ENCODE measurements at places on chromosomes 5 and 9.

- no peak for DNase-seq
These were observed 34.1 kb upstream of the PCA3 start for GRCh38 chr9:76729980-76730737.

- no peak for DNase-seq
These were observed 93.7 kb upstream of the MRPS30 start for GRCh38 chr5:44714871-44715561.

- peak; percentile 4 for DNase-seq
These were observed 36.1 kb upstream of the SPDL1 start for GRCh38 chr5:169547508-169547907.

DNA sequence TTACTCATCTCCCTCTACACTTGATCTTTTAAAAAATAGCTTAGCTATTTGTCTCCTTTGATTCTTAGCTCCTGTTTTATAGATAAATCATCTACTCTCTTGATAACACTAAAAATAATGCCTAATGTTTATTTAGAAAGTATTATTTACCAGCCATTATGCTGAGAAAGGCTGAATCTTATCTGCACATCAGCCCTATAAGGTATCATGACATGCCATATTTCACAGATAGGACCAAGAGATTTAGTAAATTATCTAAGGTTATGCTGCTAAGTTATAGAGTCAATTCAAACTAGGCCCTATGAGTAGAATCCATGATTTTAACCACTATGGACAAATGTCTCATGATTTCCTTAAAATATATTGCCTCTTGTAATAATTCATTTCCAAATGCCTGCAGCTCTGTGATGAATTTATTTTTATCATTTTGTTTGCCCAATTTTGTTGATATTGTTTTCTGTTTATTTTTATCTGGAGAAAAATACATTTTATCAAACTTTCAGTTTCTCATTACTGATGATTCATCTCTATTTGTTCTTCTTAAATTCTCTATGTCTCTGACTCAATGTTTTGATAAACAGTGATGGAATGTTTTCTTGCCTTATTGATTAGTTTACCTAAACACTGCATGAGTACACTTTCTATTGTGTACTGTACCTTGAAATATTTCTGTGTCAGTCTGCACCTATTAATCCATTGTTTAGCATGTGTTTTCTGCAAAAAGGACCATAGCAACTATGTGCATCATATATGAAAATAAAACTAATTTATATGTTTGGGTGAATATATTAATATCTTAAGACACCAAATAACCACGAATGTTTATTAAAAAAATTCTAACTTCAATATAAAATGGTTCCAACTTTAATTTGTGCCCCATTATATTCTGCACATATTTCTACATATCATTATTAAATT lies 300.8 kb downstream of the CDH9 start:
- DNase-seq = no peak

DNA sequence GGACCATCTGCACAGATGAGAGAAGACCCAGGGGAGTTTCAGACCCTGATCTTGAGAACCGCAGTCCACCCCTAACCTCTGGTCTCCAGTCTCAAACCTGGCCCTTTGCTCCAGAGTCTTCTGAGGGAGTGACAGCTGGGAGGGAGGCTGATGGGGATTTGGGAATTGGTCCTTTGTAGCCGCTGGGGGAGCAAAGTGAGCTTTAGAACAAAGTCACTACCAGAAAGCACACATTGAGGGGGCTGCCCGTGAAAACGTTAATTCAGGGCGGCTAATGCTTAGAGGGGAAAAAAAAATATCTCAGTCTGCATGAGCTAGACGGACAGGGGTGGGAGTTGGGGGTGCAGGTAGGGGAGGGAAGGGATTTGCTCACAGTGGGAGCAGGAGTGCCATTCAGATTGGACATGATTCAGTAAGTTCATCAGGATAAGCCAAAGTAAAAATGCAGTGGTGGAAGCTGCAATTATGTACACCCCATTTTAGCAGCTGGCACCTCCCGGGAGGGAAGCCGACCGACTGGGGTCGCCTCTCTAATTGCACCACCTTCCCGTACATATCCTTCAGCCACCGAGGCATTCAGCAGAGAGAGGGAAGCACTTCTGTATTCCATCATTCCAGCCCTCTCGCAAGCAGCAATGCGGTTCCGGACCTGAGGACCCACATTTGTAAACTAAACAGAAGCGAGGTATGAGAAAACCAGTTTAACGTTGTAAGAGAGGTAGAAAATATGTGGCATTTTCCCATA lies 123.4 kb upstream of the RETREG1 start:
- no peak for DNase-seq

- peak; percentile 89 for DNase-seq
These were observed 36.8 kb downstream of the C9orf50 start for GRCh38 chr9:129584136-129584535.

DNA sequence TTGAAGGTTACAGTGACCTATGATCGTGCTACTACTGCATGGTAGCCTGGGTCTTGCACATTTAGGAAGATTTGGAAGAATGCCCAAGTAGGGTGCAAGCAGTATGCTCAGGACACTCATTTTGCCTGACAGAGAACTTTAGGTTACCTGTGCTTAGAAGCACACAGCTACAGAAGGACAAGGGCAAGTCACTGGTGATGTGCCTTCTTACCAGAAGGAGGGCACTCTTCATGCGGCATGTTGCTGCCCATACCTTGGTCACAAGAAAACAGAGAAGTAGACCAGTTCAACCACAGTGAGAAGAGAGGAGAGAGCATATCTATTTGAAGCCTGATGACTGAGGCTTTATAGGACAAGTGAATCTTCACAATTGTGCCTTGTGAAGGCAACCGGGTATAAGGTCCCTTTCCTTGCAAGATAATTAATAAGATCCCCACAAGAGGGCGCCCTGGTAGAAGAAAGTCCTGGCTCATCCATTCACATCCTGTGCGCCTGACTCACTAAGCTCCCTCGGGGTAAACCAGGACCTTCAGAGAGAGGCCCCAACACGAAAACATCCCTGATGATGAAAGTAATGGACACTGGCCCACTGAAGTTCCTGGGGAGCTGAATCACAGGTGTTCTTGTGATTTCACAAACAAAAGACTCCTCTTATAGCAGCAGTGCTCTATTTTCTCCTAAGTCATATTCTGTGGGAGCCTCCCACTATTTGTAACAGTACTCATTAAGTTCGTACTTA lies 38.1 kb upstream of the STARD4 start:
- peak; percentile 89 for DNase-seq

- no peak for DNase-seq
These were observed 120.0 kb downstream of the C5orf15 start for GRCh38 chr5:133848341-133848811.

GRCh38 chr5:160167624-160168165 lies 48.4 kb upstream of the PWWP2A start:
- DNase-seq = no peak

GRCh38 chr9:110588296-110588695 lies 8.8 kb upstream of the SVEP1 start:
- DNase-seq = no peak

GRCh38 chr5:80960531-80961375 lies 590 bp downstream of the RASGRF2 start:
- DNase-seq = peak; percentile 56

DNA sequence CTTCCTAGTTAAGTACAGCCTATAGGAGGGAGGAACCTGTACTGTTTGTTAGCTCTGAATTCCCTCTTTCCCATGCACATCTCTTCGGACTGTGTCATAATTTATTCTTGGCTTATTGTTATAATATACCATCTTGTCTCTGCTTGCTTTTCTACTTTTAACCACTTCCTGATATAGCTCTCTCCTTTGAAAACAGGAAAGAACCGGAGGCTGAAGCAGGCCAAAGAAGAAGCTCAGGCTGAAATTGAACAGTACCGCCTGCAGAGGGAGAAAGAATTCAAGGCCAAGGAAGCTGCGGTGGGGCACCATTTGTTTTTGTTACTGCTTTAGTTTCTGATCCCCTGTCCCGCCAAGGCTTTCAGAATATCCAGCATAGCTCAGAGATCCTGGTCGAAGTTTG lies 4.8 kb downstream of the ATP6V1G1 start:
- DNase-seq = no peak

DNA sequence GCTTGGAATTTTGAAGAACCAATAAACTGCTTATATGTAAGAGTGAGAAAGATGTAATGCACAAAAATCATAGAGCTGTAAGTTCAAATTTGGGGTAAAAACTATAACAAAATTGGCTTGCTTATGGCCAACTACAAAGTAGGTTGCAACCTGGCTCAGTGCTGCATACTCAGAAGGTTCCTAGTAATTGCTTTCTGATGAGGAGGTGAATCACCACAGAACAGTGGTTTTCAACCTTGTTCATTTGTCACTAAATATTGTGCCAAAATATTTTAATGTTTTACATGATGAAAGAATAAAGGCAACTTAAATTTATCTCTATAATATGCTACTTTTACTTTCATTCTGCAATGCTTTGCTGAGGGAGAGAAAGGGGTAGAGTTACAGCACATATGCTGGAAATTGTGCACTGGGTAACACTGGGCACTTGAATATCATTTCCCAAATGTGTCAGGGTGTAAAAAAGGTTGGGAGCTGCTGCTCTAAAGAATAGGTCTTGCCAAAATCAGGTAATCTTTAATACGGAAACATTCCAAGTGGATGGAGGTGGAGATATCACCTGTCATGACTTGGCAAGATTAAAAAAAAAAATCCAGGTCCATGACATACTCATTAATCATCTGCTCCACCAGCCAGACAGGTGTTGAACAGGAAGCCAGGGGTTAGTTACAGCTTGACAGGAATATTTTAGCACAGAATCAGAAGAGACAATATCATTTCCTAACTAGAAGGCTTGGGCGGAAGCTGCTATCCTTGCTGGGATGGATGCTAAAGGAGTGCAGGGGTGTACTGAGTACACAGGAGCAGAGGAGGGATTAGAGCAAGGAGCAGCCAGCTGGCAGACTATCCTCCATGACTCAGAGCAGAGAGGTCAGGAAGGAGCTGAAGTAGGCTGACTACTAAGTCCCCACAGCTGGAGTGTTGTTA lies 34.6 kb upstream of the CCL21 start:
- no peak for DNase-seq

DNA sequence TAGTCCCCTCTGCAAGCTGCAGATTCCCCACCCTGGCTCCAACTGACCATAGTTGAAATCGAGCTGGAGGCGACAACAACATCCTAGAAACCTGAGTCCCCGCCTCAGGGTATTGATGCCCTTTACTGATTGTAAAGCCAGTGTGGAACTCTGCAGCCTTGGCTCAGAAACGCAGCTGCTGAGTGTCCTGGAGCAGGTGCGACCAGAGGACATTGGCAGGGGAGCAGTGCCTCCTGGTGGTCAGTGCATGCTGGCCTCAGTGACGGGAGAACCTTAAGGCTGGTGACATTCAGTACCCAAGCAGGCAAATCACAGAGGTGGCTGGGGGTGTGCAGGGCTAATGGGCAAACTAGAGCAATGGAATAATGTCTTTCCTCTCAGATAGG lies 20.4 kb upstream of the ZNF354B start:
- no peak for DNase-seq

DNA sequence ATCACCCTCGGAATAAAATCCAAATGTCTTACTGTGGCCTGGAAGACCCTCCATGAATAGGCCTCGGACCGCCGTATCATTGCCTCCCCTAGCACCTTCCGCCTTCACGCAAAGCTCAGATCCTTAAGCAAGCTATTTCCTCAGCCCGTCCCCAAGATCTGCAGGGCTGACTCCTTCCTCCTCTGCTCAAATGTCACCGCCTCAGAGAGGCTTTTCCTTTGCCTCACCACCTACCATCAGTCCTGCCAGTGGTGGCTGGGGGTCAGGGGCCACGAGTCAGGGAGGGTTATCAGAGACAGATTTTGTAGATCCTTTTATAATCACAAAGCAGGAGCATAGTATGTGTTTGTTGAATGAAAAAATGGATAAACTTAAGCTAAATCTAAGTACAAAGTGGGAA lies 74.4 kb upstream of the KIF2A start:
- no peak for DNase-seq
